ENCODE measurements at places on chromosomes 3 and 15. TPM values are rescaled to one million over a fixed set of nuclear protein-coding genes. Genes with fewer than 3 reads are reported as not detected.

RAD51 gene
- 1.1 TPM for total RNA-seq

RPL4 gene
- 1,655 TPM for total RNA-seq

SLC24A5 gene
- total RNA-seq, result not detected

DNA sequence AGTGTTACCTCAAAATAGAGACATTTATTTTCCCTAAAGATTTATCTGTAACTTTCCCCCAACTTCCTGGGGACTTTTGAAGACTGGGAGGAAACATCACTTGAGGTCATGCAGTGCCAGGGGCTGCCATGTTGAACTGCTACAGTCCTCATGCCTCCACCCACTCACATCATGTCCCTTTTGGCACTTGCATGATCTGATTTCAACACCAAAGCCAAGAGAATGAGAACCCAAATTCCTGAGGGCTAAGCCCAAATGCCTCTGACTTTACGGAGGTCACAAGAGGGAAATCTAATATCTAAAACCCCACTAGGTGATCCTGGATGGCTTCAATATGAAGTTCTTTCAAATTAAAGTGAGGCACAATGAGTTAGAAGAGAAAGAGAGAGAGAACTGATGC is 213.1 kb downstream of the NTRK3 start:
- H3K27me3 ChIP-seq, result no peaks in the 10 kb centered on the region
- no peak overlapping the region for H3K4me3 ChIP-seq
- no peaks in the 10 kb centered on the region for H3K36me3 ChIP-seq
- no peak overlapping the region for H3K27ac ChIP-seq
- H3K4me1 ChIP-seq, result no peaks in the 10 kb centered on the region

DNA sequence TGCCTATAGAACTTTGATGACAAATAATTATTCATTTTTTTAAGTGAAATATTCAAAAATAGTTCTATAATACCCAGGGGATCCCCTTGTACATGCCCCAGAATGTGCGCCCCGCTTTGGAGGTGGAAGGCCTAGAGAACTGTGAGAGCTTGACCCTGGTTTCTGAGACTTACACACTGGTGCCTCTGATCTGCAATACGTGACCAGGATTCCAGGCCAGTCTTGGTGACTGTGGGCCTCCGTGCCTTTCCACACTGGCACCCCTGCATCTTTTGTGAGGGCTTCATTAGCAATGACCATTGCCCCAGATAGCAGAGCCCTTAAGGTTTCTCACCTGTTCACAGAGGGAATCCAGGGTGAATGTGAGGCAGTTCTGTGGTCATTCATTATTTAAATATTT is 44.0 kb downstream of the CLSTN2 start:
- H3K36me3 ChIP-seq, result no peaks in the 10 kb centered on the region
- no peak for DNase-seq
- no peak overlapping the region for H3K4me3 ChIP-seq
- no peaks in the 10 kb centered on the region for H3K4me1 ChIP-seq
- peaks cover 6% of the 10 kb centered on the region for H3K27me3 ChIP-seq

DNA sequence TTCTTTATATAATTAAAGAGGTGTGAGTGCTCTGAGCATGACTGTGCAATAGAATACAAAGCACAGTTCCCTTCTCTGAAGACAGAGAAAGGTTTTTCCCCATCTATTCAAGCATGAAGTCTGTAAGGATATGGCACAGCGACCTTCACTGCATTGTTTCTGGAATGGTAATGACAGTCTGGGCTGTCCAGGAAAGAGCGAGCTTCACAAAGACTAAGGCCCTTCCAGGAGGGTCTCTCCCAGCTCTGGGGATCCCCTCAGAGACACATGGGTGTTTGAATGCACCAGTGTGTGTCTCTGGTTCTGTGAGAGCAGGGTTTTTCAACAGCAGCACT is 179.9 kb upstream of the NR2E3 start:
- H3K27me3 ChIP-seq, result no peaks in the 10 kb centered on the region
- no peak for DNase-seq
- H3K27ac ChIP-seq, result no peak overlapping the region

DNA sequence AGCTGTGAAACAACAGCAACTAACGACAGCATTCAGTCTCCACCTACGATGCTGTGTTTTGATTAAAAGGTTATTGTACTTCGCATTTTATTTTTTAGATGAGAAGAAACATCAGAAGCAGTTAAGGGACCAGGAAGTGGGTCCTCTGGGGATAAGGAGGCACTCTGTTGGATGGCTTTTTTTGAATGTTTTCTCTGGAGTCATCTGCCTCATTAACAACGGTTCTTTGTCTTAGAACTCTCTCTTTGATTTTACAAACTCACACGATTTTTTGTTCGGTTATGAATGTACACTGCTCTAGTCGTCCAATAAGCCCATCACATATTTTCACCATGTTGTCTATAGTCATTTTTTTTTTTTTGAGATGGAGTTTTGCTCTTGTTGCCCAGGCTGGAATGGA is 36.0 kb upstream of the ARPIN start:
- H3K27me3 ChIP-seq, result no peaks in the 10 kb centered on the region
- no peak for DNase-seq
- no peaks in the 10 kb centered on the region for H3K36me3 ChIP-seq
- no peak overlapping the region for H3K27ac ChIP-seq

DNA sequence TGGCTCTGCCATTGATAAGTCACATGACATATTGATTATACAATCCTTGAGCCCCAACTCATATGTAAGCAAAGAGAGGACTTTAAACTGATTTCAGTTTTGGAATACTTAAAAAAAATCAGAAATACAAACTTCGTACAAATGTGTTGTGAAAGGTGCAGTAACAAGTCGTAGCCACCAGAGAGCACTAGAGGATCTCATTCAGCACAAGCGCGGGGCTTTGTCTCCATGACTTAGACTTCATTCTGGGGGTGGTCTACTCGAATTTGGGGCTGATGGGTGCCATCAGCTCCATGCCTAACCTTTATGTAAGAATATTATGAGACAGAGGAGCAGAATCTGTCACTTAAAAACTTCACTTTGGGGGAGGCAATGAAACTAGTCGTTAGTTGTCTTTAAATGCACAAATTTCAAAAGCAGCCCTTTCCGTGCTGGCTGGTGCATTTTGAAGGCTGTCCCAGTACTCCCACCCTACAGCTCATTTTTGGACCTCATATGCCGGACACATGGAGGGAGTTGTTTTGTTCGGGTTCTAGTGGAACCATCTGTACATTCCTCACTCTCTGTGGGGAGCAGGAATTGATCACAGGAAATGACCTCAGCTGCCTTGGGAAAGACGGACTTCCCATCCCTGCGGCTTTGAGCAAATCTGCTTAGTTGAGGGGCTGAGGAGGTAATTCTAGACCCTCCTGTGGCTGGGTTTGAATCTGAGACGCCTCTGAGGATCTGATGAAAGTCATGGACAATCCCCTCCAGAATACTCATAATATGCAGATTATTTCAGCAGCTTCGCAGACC is 27.5 kb upstream of the MASP1 start:
- H3K27me3 ChIP-seq, result peaks cover 16% of the 10 kb centered on the region
- H3K4me3 ChIP-seq, result peak overlapping the region; percentile 42
- H3K27ac ChIP-seq, result no peak overlapping the region
- no peak for DNase-seq
- peaks cover 8% of the 10 kb centered on the region for H3K4me1 ChIP-seq

GRCh38 chr15:100757661-100758060 is 122.0 kb upstream of the ALDH1A3 start:
- no peaks in the 10 kb centered on the region for H3K27me3 ChIP-seq
- no peak overlapping the region for H3K27ac ChIP-seq
- no peaks in the 10 kb centered on the region for H3K4me1 ChIP-seq
- DNase-seq, result no peak
- H3K36me3 ChIP-seq, result no peaks in the 10 kb centered on the region

- peak overlapping the region; percentile 83 for H3K27ac ChIP-seq
- peaks cover 45% of the 10 kb centered on the region for H3K4me1 ChIP-seq
- H3K36me3 ChIP-seq, result peaks cover 13% of the 10 kb centered on the region
- H3K4me3 ChIP-seq, result peak overlapping the region; percentile 71
- peak; percentile 89 for DNase-seq
Measured at GRCh38 chr15:40847223-40847961, 3.5 kb downstream of the SPINT1 start.

DNA sequence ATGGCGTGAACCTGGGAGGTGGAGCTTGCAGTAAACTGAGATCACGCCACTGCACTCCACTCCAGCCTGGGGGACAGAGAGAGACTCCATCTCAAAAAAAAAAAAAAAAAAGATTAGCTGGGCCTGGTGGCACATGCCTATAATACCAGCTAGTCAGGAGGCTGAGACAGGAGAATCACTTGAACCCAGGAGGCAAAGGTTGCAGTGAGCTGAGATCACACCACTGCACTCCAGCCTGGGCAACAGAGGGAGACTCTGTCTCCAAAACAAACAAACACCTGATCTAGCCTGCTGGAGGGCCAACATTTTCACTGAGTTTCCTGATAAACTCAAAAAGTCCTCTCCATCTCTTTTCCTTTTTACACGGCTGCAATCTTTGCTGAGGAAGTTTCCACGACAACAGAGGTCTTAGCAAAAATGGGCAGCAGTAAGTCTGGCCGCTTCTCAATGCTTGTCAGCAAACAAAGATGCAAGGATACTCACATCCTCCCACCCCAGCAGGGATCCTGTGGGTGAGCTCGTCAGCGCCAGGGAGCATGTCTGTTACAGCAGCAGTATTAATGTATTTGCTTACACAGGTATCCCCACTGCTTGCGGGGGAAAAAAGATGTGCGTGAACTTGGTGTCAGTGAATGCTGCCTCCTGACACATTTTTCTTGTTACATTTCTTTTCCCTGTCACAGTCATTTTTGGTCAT is 21.0 kb upstream of the CCDC174 start:
- H3K27ac ChIP-seq, result no peak overlapping the region
- no peaks in the 10 kb centered on the region for H3K4me1 ChIP-seq
- H3K36me3 ChIP-seq, result no peaks in the 10 kb centered on the region
- H3K4me3 ChIP-seq, result no peak overlapping the region
